ENCODE measurements at places on chromosomes 4 and X. TPM values are rescaled to one million over a fixed set of nuclear protein-coding genes. Genes with fewer than 3 reads are reported as not detected.

ATP2B3 gene
- total RNA-seq: 0.54 TPM

F9 gene
- 0.12 TPM for total RNA-seq

GASK1B gene
- total RNA-seq: 33.0 TPM

CYP4V2 gene
- total RNA-seq: 28.5 TPM

NLRP2B gene
- total RNA-seq: not detected

GSX2 gene
- total RNA-seq: not detected

Data from lung (tissue), 17 donors.